Breast epithelium (tissue), 4 donors: ENCODE measurements at places on chromosomes 12 and 14.

GRCh38 chr12:89276860-89277259 lies 75.4 kb downstream of the DUSP6 start:
- DNase-seq = no peak

DNA sequence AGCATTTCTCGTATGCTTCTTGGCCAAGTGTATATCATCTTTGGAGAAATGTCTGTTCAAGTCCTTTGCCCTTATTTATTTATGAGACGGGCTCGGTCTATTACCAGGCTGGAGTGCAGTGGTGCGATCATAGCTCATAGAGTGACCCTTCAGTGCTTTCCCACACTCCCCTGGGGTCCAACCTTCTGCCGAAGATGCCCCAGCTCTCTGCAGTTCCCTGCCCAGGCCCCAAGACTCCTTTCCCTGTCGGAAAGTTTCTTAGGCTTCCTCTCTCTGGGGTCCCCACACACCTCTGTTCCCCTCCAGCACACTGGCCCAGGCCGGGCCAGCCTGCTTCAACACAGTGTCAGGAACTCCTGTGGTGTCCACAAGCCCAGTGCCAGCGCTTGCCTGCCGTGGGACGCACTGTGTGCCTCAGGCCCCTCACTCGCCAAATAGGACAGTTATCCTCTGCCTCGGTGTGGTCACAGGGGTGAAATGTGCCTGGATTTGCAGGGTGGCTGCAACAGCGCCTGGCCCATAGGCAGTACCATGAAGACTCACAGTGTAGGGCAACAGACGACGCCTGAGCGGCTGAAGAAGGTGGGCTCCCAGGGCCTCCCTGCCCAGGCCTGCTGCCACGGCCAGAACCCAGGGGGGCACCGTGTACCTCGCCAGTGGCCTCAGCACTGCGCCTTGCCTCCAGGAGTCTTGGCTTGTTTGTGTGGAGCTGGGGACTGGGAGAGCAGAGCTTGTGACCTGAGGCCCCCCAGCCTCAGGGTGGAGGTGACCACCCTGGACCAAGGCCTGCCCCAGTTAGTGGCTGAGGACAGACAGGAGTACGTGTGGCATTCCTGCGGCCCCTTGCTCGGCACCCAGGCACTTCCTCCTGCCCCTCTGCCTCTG lies 4.9 kb upstream of the ASPG start:
- DNase-seq = no peak

DNA sequence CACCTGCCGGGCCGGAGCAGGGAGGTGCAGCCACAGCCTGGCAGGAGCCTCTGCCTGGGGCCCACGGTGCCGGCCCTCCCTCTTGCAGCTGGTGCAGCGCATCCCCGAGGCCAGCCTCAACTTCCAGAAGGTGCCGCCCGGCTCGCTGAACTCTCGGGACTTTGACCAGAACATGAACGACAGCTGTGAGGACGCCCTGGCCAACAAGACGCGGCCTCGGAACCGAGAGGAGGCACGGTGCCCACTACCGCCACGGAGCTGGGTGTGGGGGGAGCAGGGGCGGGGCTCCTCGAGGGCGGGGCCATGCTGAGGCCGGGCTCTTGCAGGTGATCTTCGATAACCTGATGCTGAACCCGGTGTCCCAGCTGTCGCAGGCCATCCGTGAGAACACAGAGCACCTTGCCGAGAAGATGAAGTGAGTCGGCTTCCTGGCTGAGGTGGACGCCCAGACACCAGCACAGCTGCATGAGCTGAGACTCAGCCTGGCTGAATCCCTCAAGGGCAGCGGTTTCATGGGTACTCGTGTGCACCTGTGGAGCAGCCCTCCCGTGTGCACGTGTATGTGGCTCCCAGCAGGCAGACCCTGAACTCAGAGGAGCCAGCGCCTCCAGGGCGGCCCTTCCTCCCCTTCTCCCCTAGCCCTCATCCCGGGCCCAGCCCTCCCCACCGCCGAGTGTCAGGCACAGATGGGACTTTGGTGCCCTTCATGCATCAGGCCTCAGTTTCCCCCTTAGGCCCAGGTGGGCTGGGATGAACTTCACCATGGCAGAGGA lies 28.6 kb downstream of the CEP170B start:
- DNase-seq = no peak

GRCh38 chr14:22311636-22312035 lies 277.4 kb downstream of the DAD1 start:
- no peak for DNase-seq
